PC-3 (cell line): ENCODE measurements at places on chromosomes 1 and 21.

GRCh38 chr1:209412036-209412435 is 171.5 kb upstream of the CAMK1G start:
- DNase-seq: no peak

- no peak for DNase-seq
Observed at GRCh38 chr21:17612023-17612564, 607 bp downstream of the BTG3 start.

GRCh38 chr1:185980891-185981290 is 246.7 kb downstream of the HMCN1 start:
- no peak for DNase-seq

- DNase-seq: no peak
Observed at GRCh38 chr1:46210561-46210960, 7.4 kb downstream of the LURAP1 start.

DNA sequence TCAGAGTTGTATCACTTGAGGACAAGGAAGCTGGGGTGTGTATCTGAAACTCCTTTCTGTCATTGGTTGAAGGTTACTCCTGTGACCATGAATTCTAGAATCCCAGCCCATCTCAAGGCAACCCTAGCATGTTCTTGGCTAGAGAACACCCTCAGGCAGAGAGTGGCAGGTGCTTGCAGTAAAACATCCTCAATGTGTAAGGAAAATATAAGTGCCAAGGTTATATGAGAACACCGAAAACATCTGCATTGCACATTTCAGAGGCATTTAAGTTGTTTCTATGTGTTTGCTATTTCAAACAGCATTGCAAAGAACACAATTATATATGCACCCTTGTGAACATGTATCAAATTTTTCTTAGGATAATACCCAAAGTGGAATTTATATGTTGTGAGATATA is 471.9 kb downstream of the USP25 start:
- DNase-seq: no peak

- no peak for DNase-seq
Observed at GRCh38 chr21:41655259-41655658, 111.6 kb downstream of the RIPK4 start.

- no peak for DNase-seq
Observed at GRCh38 chr1:13498553-13498952, 15.2 kb downstream of the LRRC38 start.

DNA sequence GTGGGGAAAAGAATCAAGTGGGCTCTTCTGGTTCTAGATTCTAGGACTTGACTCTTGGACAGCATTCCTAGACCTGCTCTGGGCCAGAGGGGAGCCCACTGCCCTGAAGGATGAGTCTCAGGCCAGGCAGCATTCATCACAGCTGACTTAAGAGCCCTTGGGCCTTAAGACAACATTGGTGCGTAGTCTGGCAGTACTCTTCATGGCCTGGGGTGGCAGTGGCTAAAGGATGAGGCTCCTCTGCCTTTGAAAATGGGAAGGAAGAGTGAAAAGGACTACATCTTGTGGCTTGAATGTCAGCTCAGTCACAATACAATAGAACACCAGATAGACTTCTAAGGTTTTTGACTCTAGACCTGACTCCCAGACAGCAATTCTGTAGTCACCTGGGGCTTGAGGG is 1415.1 kb upstream of the PRMT6 start:
- DNase-seq: peak; percentile 18

DNA sequence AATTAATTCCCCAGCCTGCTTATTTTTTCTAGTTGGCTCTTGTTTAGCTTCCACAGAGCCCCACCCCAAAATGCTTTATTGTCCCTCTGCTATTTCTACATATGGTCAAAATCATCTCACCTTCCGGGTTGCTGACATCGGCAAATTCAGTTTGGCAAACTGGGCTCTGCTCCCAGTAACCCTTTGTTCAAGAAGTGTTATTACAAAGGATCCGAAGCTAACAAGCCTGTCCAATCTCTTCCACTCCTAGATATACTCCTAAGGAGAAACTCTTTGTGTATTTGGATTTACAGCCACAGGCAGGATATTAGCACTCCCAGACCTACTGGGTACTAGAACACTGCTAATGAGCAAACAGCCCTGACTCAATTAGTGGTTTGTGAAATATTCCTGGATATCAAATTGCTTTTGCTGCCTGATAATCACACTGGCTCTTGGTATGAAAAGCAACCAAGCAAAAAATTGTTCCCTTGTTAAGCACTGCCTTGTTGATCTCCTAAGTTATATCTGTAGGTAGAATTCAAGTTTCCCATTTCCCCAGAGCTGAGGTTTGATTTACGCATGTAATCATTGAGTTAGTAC is 4.0 kb downstream of the JUN start:
- DNase-seq: peak; percentile 53

DNA sequence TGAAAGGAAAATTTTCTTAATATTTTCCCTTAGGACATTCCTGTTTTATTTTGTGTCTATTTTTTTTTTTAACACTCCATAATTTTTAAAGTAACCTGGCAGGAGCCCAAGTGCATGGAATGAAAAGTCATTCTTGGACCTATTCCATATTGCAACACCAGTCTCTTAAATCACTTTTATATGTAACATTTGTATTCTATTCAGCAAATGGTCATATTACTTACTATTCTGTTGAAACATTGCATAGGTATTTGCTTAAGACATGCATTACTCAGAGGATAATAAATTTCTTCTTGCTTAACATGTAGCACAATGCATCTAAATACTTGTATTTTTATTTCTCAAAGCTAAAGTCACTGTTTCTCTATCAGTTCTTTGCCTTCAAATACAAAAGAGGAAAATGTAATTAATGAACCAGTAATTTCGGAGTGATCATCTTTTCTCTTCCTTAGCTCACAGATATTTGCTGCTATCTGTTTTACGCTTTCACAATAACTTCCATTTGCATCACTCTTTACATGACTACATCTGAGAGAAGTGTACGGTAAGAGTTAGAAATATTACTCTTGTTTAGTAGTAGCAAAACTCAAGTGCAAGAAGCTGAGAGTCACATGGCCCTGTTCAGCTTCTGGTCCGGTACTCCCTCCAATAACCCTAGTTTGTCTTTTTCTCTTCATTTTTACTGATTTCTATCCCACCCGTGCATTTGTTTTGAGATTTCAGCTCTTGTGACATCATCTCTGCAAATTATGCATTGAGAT is 394.8 kb downstream of the USP25 start:
- peak; percentile 90 for DNase-seq

DNA sequence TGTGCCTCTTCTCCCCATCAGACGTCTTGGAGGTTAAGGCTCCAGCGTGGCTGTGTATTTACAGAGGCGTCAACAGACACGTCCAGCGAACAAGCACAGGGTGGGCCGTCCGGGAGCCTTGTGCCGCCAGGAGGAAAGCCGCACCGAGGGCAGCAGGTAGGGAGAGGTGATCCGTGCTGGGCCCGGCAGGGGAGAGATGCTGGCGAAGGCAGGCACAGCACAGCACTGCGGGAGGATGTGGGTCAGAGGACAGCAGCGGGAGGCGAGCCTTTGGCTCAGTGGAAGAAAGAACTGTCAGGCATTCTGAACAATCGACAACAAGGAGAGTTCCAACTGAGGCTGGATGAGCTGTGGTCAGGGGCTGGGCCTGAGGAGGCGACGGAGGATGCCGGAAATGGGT is 144.1 kb upstream of the TNR start:
- DNase-seq: no peak

- no peak for DNase-seq
Observed at GRCh38 chr1:193411714-193412113, 225.3 kb upstream of the B3GALT2 start.

DNA sequence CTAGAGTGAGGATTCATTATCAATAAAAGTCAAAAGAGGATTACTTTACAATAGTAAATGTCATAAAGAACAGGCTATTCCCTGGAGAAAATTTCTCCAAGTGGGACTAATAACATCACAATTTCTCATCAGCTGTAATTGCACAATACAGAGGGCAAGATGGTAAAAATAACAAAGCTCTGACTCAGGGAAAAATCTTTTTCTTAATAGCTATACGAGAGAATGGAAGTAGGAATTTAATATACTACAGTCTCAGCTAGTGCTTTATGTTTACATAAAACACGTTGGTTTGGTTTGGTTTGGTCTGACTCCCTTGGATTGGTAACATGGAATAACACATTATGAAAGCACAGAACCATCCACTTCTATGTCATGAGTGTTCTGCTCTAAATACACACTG is 397.6 kb downstream of the LRRIQ3 start:
- DNase-seq: peak; percentile 92

- DNase-seq: no peak
Observed at GRCh38 chr1:81314513-81315233, 486.1 kb upstream of the ADGRL2 start.

- DNase-seq: no peak
Observed at GRCh38 chr1:175188936-175189335, 3.6 kb downstream of the KIAA0040 start.

GRCh38 chr1:228340686-228341449 is 65.8 kb downstream of the TRIM11 start:
- no peak for DNase-seq

- no peak for DNase-seq
Observed at GRCh38 chr1:24043345-24044032, 63.4 kb upstream of the SRSF10 start.

DNA sequence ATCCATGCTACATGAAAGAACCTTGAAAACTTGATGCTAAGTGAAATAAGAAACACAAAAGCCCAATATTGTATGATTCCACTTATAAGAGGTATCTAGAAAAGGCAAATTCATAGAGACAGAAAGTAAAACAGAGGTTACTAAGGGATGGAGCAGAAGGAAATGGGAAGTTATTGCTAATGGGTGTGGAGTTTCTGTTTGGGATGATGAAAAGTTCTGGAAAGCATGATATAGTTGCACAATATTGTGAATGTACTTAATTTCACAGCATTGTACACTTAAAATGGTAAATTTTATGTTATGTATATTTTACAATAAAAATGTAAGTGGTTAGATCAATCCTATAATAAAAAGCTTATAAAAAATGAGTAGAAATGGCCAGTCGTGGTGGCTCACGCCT is 1.6 kb upstream of the NECAP2 start:
- no peak for DNase-seq

DNA sequence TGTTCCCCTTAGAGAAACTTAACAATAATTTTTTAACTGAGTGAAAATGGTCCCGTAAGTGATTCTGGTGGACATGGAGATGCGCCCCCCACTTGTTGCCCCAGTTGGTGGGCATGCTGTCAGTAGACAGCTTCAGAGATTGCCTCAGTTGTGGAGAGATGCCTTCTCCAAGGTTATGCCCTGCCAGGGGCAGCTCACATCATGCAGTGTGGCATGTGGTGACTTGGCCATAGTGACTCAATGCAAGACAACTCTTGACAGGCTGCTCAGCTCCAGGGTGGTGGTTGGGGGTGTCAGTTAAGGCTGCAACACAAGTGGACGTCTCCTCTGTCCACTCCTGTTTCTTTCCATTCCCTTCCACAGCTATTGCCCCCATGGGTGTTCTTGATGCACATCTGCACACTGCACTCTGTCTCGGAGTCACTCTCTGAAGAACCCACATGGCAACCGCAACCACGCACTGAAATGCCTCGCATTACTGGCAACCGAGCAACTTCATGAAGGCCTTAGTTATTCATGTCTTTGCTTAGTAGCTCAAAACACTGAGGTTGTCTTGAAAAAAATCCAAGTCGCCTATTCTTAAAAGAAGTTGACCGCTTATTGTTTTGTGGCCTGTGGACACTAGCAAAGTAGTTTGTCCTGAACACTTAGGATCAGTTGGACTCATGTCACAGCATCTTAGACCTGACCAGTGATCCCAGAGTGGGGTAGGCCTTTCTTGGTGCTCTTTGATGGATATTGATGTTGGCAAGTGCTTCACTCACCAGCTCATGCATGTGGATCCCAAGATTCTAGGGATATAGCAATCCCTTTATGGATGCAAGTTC is 54.8 kb upstream of the USP1 start:
- DNase-seq: no peak

GRCh38 chr21:46515109-46515508 is 56.4 kb downstream of the DIP2A start:
- DNase-seq: no peak

DNA sequence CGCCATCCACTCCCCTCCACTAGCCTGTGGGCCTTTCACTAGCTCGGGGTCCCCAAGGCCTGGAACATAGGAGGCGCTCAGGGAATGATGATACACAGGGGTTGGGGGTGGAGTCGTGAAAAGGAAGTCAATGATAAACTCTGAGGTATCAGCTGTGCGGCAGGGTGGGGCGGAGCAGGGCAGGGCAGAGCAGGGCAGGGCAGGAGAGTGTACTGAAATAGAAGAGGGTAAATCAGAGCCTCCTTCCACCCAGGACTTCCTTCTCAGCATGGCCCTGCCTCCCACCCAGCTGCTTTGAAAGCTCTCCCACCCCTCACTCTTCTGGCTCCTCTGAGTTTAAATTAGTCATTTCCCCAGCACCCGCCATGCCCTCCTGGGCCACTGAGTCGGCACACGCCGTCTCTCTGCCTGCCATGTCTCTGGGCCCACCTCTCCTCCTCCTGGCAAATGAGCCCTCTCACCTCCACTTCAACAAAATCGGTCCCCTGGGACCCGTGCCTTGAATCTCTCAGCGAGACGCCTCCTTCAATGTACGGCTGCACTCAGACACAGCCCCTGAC is 16.9 kb downstream of the CAPZB start:
- no peak for DNase-seq

DNA sequence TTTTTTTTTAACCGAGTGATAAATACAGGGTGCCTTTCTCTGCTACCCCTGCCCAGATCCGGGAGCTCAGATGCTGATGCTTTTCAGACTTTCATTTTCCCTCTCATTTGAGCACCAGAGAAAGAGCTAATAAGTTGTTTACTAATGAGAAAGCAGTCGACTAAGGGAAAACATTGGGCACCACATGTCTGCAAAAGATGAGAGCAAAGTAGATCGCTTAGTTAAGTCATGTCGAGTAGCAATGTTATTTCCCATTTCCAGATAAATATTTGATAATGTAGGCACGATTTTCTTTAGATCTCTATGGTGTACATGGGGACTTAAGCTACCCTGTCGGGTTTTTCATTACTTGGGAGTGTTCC is 1.2 kb downstream of the PKN2 start:
- DNase-seq: peak; percentile 16
